Activated CD4-positive, alpha-beta T cell treated with anti-CD3 and anti-CD28 coated beads, Interleukin-2, Interleukin-6, amounts not matched to agents 100 ng/mL and 50 ng/mL, durations not matched to agents 16 hours and 8 hours (primary cell): ENCODE measurements at places on chromosomes 4 and X.

GRCh38 chr4:175413561-175413960 is 398.5 kb downstream of the GPM6A start:
- no peak for DNase-seq

DNA sequence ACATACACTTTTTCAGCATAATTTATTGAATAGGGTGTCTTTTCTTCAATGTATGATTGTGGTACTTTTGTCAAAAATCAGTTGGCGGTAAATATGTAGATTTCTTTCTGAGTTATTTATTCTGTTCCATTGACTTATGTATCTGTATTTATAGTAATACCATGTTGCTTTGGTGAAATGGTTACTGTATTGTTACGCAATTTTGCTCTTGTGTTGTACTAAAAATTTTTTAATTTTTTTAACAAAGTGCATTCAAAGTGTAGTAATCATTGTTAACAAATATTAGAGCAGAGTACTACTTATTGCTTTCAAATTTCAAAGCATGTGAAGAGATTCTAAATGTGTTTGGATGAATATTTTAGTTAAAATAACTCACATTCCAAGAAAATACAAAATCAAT is 915.4 kb downstream of the PCDH19 start:
- no peak for DNase-seq

- DNase-seq = no peak
Observed at GRCh38 chrX:133258481-133258880, 40.3 kb upstream of the TFDP3 start.

DNA sequence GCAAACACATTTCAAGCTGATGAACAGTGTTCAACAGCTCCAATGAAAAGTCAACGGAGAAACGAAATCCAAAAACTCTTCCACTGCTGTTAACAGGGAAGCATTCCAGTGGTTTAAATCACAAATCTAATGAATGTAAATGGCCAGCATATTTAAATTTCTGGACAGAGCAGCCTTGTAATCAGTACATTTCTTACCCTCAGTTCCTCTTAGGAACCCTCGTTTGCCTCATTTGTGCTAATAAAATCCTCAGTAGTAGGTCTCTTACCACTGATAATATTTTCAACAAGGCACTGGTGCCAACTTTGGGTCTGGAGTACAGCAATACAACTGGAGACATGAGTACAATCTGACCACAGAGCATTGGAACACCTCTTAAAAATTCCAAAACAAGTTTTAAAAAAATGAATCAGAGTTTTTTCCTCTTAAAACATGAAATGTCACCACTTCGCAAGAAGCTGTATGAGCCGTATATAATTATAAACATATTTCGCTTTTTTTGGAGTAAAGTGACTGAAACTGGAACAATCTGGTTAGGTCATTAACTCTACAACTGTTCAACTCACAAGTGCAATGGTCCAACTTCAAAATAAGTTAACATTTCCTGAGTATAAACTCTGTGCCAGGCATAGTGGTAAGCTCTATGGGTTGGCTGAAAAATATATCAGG is 211.2 kb downstream of the CPEB2 start:
- no peak for DNase-seq

DNA sequence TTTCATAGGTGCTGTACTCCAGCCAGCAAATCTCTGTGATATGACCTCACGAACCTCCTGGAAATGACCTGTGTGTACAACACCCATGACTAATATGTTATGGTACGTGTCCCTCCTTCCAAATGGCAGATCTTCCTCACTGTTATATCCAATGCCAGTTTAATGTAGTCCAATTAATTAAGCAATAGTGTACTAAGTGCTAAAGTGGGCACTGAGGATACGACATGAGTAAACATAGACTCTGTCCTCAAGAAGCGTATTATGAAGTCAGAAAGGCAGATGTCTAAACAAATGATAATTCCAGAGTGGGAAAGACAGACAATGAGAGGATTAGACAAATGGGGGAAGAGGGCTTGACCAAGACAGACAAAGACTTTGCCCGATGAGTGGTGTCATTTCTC is 33.9 kb downstream of the GPRIN3 start:
- no peak for DNase-seq

GRCh38 chrX:15158736-15159406 is 111.0 kb downstream of the ASB9 start:
- DNase-seq = peak; percentile 69

GRCh38 chr4:1864076-1865008 is 6.9 kb upstream of the NSD2 start:
- DNase-seq = no peak

DNA sequence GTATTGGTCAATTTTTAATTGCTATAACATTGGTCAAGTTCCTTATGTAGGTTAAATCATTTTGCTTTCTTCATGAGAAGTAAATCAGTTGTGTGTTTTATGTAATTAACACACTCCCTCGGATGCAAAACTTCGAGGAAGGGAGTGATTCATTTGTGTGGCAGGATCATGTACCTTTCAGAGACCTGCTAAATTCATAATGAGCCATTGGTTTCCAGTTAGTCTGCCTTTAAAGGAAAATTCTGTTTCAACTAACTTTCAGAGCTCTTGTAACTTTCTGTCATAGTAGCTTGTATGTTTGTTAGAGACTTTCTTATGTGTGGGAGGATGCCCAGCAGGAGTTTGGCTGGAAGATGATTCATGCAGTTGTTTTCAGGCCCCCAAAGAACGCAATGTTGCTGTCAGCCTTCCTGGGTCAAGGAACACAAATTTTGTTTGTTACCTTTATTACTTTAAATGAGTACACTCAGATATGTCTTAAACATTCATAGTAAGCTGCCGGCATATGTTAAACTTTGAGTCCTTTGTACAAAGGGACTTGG is 72.1 kb downstream of the GPR101 start:
- peak; percentile 13 for DNase-seq

GRCh38 chrX:21700275-21700674 is 42.1 kb upstream of the KLHL34 start:
- no peak for DNase-seq
